ENCODE measurements at places on chromosomes 7 and 10.

DNA sequence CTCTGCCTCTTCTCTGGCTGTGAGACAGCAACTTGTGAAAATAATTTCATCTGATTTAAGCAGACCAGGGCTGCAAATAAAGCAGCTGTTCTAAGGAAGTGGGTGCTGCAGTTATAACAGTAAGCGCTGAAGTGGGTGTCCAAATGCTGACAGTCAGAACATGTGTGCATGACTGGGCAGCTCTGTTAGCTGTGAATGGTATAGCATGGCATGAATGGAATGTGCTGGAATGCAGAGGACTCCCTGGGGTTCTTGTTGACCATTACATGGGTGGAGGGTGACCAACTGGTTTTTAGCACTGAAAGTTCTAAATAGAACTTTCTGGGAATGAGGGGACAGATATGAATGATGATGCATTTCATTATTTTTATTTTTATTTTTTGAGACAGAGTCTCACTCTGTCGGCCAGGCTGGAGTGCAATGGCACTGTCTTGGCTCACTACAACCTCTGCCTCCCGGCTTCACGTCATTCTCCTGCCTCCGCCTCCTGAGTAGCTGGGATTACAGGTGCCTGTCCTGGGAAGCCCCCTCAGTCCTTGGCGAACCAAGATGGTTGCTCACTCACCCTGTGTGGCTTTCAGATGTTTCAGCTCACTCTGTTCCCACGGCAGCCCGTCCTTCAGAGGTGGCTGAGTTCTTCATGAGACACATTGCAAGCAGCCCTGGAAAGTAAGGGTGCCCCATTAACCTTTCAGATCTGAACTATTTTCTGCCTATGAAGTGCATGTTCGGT, 319.8 kb upstream of the PHYHIPL start:
- no peak for DNase-seq

DNA sequence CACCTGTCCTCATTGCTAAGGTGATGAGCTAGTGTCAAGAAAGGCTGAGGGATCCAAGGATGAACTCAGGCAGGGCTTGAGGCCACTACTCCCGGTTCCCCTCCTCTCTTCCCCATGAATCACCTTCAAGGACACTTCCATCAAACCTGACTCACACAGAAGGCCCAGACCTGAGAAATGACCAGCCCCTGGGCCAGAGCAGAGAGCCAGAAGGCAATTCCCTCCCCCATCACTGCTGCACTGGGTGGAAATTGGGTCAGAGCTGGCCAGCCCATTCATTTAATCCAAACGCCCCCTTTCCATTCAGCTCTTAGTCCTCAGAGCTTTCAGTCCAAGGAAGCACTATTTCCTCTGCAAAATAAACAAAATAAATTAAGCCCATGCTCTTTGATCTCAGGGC, 182.0 kb downstream of the KCNMA1 start:
- no peak for DNase-seq

- DNase-seq: no peak
These were observed 48.0 kb downstream of the THNSL1 start for GRCh38 chr10:25064401-25064800.

GRCh38 chr10:11616021-11616420, 4.6 kb upstream of the USP6NL start:
- DNase-seq: no peak

GRCh38 chr10:119103241-119103902, 541 bp upstream of the DENND10 start:
- no peak for DNase-seq

DNA sequence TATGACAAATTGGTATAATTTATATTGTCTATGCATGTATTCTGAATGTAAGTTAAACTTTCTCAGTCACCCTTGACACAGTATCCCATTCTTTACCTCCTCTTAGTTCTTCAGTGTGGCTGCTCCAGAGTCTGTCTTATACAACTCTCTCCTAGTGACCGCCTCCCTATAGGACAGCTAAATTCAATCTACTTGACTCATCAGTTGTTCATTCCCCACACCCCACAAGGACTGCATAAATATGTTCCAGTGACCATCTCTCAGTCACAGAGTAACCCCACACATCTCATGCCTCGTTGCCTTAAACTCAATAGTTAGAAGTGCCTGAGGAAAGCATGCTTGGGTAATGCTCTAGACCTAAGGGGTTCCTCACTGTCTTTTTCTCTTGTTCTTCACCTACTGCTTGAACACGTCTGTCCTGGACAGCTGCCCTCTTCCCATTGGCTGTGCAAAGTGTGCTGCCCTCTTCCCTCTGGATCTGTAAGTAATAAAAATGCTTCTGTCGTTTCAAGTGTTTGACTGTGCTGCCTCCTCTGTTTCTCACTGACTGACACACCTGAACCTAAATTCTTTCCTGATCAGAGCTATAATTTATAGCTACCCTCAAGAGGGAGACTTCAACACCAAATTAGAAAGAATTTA, 494.6 kb upstream of the GRM3 start:
- DNase-seq: no peak

GRCh38 chr7:55427342-55427741, 62.2 kb downstream of the LANCL2 start:
- no peak for DNase-seq

GRCh38 chr10:7135188-7135587, 275.6 kb downstream of the SFMBT2 start:
- DNase-seq: no peak

- DNase-seq: no peak
These were observed 2.2 kb downstream of the TRIL start for GRCh38 chr7:28955718-28956607.

DNA sequence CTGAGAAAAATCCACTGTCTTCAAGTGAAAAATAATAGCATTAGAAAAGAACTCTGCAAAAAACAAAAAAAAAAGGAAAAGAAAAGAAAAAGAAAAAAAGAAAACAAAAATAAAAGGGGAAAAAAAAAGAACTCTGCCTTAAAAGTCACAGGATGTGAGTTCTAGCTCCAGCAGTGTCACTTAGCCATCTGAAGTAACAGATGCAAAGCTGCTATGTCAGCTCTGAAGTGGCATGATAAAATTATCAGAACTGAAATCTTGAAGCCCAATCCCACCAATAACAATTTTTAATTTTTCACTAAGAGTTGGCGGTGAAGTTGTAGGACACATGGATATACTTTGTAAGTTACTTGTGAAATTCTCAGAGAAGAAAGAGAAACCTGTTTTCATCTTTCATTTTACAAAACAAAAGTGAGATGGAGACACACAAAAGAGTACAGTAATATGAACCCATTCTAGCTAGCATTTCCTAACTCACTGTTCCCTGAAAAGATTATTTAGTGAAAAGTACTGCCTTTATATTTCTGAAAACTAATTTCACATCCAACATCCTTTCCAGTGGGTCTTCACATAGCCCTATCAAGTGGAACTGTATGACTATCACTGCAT, 103.5 kb downstream of the ELAPOR2 start:
- DNase-seq: no peak

- DNase-seq: peak; percentile 95
These were observed at the start of gene DNAJC9 for GRCh38 chr10:73246646-73247508. TSS of gene DNAJC9 (minus strand) at chr10:73247255. CDS start at chr10:73247189, 66 bp downstream.

- no peak for DNase-seq
These were observed 131.9 kb downstream of the TMEM26 start for GRCh38 chr10:61321041-61321857.

GRCh38 chr7:47465191-47465590, 116.7 kb downstream of the TNS3 start:
- no peak for DNase-seq

DNA sequence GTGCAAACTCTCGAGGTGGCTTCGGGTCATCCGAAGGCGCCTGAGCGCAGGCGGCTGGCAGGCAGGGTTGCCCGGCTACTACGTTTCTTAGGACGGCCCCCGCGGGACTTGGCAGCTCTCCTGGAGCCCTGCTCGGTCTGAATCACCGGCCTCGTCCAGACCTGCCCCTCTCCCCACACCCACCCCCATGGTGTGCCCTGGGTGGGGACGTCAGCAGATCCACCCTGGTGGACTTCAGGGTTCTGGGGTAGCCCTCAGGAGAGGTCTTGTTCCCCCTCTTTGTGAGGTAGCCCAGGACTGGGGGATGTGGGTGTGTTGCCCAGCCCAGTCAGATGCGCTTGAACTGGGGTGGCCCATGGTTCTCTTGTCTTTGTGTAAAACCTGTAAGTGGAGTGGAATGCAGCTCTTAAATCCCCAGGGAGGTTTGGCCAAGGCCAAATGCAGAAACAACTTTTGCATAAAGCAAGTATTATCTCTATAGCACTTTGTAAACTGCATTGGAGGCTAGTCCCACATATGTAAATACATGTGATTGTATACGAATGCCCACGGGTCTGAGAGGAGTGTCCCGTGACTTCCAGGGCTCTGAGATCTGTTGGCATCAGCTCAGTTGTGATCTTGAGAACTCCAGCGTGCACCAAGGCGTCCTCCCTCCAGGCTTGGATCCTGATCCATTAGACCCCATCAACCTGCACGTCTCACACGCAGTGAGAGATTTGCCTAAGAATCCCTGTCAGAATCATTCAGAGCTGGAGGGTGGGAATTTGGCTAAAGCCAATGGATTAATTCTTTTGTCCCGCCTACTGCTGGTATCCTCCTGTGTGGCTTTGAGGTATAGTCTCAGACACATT, 1.8 kb downstream of the PFKFB3 start:
- DNase-seq: no peak

GRCh38 chr10:122992031-122992585, 11.9 kb downstream of the PSTK start:
- no peak for DNase-seq

GRCh38 chr10:59027975-59028655, 148.3 kb upstream of the PHYHIPL start:
- no peak for DNase-seq

GRCh38 chr10:116672891-116673290, 52.1 kb downstream of the PNLIPRP2 start:
- DNase-seq: no peak

GRCh38 chr10:101043363-101043707, 12.3 kb downstream of the SFXN3 start:
- no peak for DNase-seq

DNA sequence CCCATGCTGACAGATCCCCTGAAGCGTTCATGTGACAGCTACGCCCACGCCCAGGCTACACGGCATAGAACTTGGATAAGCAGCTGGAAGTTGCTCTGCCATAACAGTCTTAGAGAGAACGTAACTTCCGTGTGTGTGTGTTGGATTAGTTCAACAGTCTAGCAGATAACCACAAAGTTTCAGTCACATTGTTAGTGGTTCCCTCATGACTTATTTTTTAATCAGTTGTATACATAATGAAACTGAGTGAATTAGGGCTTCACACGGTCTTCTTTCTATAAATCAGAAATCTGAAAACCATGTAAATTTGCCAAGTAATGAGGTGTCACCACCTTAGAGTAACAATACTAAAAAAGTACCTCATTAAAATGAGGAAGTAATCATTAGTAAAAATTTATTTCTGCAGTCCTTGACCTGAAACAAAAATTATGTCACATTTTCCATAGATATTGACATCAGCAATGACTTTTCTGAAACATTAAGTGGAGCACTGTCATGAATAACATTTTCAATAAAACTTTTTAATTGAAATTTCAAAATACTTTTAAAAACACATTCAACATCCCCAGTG, 21.7 kb upstream of the MACC1 start:
- DNase-seq: no peak

- DNase-seq: no peak
These were observed 33.0 kb downstream of the POLR1F start for GRCh38 chr7:19675816-19676215.

GRCh38 chr7:11607686-11608085, 224.3 kb downstream of the THSD7A start:
- no peak for DNase-seq

DNA sequence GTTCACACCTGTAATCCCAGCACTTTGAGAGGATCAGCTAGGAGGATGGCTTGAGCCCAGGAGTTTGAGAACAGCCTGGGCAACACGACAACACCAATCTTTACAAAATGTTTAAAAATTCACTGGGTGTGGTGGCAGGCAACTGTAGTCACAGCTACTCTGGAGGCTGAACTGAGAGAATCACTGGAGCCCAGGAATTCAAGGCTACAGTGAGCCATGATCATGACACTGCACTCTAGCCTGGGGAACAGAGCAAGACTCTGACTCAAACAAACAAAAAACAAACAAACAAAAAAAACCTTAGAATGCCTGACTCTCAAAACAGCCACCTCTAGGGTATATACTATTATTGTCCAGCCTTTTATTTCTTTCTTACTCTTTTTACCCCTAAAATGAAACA, 56.5 kb upstream of the PAPSS2 start:
- DNase-seq: no peak

GRCh38 chr7:76505168-76506080, 4.9 kb upstream of the UPK3B start:
- no peak for DNase-seq

DNA sequence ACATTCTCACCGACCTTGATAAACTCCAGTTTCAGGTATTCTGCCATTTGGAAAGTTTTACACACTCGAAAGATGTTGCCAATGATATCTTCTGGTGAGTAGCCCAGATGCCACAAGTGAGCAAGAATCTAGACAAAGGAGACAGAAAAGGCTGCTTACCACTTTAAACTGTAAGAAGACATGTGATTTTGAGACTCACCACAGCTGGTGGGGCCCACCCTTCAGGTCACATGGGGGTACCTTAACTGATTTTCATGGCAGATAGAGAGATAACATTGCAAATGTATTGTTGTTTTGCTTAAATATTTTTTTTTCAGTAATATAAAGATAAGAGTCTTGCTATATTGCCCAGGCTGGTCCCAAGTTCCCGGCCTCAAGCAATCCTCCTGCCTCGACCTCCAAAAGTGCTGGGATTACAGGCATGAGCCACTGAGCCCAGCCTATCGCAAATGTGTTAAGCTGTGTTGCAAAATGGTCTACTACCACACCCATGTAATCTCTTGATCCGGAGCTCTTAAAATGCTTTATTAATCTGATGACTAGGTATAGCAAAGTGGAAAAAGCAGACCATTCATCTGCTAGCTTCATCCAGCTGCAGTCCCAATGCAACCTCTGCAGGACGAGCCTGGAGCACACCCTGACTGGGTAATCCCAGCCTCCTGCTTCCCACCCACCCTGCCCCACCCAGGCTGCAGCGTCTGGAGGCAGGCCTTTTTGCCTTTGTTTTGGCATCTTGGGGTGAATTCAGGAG, 18.5 kb downstream of the RFC2 start:
- DNase-seq: no peak

DNA sequence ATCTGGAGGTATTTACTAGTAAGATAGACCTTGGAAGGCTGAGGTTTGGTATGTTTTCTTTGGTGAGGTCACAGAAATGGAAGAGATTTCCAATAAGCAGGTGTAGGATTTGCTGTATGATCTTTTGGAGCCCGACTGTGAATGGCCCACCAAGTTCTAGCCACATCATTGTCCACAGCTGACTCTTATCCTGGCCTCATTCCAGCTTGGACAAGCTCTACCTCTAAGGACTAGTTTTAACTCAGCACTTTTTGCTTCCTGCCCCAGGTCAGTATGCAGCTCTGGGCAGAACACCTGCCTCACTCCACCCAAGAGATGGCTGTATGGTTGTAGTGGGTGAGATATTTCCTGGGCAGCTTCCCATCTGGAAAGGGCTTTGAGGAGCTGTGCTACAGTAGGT, 6.1 kb upstream of the CPA4 start:
- DNase-seq: no peak

GRCh38 chr10:104331208-104331838, 6.9 kb downstream of the ITPRIP start:
- no peak for DNase-seq

All from stimulated activated CD8-positive, alpha-beta memory T cell treated with anti-CD3 and anti-CD28 coated beads, Interleukin-7, amount 100 ng/mL, for 24 hours (primary cell).